Right forelimb (tissue), 1 donor: ENCODE measurements at places on chromosomes 16 and 17.

- no peak for DNase-seq
Measured at GRCh38 chr16:69465881-69466280, 41.5 kb downstream of the CYB5B start.

GRCh38 chr16:49021136-49021535 is 260.5 kb downstream of the CBLN1 start:
- no peak for DNase-seq

DNA sequence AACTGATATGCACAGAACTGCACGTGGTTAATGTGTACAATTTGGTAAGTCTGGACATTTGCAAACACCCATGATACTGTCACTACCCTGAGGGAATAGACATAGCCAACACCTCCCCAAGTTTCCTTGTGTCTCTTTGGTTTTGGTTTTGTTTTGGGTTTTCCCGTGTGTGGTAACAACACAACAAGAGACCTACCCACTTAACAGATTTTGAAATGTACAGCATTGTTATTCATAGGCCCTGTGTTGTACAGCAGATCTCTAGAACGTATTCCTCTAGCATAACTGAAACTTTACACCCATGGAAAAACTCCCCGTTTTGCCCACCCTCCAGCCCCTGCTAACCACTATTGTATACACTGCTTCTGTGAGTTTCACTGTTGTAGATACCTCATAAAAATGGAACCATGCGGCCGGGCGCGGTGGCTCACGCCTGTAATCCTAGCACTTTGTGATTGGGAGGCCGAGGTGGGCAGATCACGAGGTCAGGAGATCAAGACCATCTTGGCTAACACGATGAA is 76.3 kb upstream of the TBC1D3K start:
- DNase-seq: no peak

- no peak for DNase-seq
Measured at GRCh38 chr16:50681021-50681885, at the start of gene SNX20. Gene SNX20 (minus strand): TSS chr16:50681312. CDS start chr16:50677526, 3,786 bp downstream.

- DNase-seq: no peak
Measured at GRCh38 chr16:81632392-81633146, 146.5 kb upstream of the PLCG2 start.

DNA sequence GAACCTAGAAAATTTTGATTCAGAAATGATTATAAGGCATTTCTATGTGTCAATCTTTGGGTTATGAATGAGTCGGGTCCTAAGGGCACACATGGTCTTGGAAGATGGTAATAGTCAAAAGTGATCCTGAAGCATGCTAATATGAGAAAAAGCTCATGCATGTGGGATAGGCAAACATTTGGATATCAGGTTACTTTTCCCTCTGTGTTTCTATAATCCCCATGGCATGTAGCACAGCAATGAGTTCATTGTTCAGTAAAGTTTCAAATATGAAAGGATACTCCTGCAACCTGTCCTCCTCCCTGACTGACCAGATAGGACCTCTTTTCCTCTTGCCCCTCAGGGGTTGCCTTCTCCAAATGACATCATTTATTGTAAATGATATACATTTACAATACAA is 249.9 kb upstream of the MON1B start:
- DNase-seq: no peak

GRCh38 chr16:59021751-59022150 is 287.6 kb upstream of the GOT2 start:
- no peak for DNase-seq

DNA sequence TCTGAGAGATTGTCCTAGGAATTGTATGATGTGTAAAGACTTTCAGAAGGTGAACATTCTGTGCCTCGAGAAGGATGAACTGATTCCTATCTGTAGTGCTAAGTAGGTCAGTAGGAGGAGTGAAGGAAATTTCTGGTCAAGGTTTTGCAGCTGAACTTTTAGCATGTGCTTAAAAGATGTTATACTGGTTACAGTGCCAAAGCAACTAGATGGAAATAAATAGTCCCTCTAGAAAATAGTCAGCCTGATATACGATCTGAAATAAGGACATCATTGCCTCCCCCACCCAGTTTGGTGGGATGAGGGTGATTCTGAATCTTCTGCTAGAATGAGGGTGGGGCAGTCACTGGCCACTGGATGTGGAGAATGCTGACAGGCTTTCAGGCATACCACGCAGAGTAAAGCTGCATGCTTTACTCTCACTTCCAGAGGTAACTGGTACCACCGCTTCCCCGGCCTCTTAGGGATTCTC is 57.2 kb upstream of the VPS4A start:
- peak; percentile 47 for DNase-seq

- no peak for DNase-seq
Measured at GRCh38 chr17:30064738-30065137, 51.9 kb upstream of the NSRP1 start.

- no peak for DNase-seq
Measured at GRCh38 chr16:84899414-84899813, 79.6 kb downstream of the CRISPLD2 start.

GRCh38 chr17:49576088-49576916 is 631 bp downstream of the NXPH3 start:
- DNase-seq: no peak

DNA sequence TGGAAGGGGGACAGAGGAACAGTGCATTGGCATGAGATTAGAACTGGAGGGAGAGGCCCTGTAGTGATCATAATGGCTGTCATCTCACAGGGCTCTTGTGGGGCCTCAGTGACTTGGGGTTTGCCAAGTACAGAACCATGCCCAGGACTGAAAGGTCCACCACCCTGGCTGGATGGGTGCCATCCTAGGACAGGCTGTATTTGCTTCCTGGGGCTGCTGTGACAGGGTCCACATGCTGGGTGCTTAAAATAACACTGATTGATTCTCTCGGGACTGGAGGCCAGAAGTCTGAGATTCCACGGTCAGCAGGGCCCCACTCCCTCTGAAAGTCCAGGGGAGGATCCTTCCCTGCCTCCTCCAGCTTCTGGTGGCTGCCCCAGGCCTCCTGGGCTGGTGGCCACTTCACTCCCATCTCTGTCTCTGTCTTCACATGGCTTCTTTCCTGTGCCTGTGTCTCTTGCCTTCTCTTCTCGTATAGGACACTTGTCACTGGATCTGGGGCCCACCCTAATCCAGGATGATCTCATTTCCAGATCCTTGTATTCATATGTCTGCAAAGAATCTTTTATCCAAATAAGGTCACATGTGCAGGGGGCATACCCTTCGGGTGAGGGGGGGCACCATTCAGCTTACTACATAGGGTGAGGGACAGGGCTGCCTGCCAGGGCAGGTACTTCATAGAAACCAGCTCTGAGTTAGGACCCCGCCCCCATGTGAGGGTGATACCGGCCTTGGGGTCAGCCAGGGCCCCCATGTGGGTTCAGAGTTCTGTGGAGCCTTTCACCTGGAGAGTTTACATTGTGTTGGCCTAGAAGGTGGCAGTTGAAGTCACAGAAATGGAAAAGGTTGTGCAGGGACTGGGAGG is 52.6 kb downstream of the USP22 start:
- DNase-seq: peak; percentile 34

- DNase-seq: no peak
Measured at GRCh38 chr17:74595037-74595750, 3.1 kb upstream of the CD300LD start.

- no peak for DNase-seq
Measured at GRCh38 chr17:27303734-27304133, 9.8 kb downstream of the WSB1 start.

GRCh38 chr16:73053364-73054124 is 5.6 kb upstream of the ZFHX3 start:
- DNase-seq: no peak

DNA sequence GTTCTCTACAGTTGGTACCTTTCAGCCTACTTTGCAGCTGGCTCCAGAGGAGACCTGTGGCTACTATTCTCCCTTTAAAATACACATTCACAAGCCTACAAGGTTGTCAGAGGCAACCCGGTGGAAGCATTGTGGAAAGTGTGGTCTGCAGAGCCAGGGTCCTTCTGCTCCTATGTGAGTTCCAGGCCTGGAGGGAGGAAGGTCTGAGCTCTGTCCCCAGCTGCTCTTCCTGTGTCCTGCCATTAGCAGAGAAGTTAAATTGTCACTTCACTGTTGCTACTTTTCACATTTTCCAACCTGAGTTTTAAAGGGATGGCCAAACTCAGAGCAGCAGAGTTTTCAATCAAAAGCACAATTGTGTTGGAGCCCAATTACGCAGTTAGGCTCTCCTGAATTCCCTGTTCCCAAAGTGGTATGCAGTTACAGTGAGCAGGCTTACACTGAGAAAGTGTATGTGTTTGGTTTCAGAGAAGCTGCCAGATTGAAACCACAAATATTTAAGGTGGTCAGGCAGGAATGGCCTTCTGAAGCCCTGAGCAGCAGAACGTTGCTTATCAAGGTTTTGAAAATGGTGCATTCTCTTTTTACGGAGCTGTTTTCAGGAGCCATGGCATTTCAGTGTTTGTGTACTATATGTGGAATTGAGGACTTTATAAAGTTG is 25.0 kb downstream of the MAP3K3 start:
- no peak for DNase-seq

DNA sequence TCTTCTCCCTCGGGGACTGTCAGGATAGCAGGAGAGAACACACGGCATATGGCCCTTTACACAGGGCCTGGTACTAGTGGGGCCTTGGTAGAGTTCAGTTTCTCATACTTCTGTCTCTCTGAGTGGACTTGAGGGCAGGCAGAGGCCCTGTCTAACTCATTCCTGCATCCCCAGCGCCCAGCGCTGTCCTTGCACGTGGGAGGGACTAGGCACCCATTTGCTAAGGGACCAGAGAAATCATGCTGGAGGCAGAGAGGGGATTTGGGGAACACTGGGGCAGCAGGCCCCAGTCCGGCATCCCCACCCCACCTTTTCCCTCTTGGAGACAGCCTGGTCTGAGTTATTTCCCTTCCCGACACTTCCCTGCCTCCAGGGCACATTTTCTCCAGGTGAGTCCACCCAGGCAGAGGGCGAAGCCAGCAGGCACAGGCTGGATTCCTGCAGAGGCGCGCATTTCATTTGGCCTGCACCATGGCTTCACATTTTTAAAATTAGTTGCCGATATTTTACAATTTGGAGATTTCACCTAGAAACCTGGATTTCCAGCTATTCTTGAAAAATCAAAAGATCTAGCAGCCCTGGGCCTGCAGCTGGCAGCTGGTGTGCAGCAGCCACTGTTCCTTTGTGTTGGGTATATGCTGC is 9.7 kb upstream of the NKD1 start:
- DNase-seq: peak; percentile 30

- no peak for DNase-seq
Measured at GRCh38 chr16:84541999-84542817, 37.7 kb upstream of the MEAK7 start.

GRCh38 chr16:67541391-67542263 is 13.0 kb downstream of the RIPOR1 start:
- DNase-seq: no peak

- DNase-seq: no peak
Measured at GRCh38 chr16:30802936-30803335, 15.9 kb upstream of the ZNF629 start.

DNA sequence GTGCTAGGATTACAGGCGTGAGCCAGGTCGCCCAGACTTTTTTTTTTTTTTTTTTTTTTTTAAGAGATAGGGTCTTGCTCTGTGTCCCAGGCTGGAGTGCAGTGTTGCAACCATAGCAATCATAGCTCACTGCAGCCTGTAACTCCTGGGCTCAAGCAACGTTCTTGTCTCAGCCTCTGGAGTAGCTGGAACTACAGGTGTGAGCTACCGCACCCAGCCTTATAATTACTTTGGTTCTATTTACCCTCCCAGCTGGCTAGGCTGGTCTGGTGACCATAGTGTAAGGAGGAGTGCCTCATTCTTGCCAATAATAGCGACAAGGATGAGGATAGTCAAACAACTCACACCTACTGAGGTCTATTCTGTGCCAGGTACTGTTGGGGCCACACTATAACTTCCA is 39.6 kb upstream of the USP7 start:
- no peak for DNase-seq

- peak; percentile 49 for DNase-seq
Measured at GRCh38 chr16:9092978-9093344, 1.5 kb downstream of the HAPSTR1 start.

DNA sequence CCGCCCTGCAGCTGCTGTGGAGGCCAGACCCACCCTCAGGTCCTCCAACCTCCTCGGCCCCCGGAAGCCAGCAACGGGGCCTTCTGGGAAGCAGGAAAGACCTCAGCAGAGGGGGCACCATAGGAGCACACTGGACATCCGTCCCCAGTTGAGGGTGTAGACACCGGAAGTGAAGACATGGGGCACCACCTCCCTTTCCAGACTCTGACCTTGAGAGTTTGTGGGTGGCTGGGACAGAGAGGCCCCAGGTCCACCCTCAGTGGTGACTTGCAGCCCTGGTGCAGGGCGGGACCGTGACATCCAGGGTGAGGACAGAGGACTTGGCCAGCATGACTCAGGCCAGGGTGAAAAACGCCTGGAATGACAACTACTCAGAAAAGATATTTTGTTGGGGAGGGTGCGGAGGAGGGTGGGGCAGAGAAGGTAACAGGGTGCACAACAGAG is 19.9 kb downstream of the CEP295NL start:
- DNase-seq: peak; percentile 76

DNA sequence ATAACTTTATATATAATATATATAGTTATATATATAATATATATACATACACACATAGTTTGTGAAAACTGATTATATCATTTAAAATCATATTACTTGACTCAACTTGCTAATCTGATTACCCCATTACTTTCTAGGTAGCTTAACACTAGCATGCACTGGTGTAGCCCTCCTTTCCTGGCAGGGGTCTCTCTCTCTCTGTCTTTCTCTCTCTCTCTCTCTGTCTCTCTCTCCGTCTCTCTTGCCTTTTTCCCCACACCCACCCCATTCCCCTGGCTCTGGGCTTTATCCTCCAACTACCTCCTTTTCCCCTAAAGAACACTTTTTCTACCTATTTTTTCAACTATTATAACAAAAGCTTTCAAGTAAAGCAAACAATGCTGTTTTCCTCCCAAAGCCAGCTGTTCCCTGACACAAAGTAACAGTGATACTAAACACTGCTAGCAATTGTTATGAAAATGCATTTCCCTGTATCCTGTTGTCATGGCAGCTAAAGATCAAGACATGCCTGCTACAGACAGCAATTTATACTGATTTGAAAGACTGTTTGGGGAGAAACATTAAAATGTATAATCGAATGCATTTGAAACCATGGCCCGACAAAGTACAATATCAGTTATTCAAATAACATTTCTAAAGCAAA is 89.4 kb downstream of the CHD9NB start:
- DNase-seq: no peak

DNA sequence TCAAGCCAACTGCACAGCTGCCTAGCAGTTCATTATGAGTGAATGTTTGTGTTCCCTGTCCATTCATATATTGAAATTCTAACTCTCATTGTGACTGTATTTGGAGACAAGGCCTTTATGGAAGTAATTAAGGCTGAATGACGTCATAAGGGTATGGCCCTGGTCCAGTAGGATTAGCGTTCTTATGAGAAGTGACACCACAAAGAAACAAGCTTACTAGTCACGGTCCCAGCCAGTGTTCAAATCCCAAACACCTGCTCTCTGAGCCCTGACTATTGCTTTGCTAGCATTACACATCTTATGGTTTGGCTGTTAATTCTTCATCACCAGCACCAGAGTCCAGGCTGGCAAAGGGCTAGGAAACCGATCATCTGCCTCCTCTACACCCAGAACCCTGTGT is 2.2 kb downstream of the ZNF668 start:
- no peak for DNase-seq
